ENCODE measurements at places on chromosomes 6 and 20.
A peak's percentile ranks its signal among the peaks of the same experiment; 100 is the strongest.

DNA sequence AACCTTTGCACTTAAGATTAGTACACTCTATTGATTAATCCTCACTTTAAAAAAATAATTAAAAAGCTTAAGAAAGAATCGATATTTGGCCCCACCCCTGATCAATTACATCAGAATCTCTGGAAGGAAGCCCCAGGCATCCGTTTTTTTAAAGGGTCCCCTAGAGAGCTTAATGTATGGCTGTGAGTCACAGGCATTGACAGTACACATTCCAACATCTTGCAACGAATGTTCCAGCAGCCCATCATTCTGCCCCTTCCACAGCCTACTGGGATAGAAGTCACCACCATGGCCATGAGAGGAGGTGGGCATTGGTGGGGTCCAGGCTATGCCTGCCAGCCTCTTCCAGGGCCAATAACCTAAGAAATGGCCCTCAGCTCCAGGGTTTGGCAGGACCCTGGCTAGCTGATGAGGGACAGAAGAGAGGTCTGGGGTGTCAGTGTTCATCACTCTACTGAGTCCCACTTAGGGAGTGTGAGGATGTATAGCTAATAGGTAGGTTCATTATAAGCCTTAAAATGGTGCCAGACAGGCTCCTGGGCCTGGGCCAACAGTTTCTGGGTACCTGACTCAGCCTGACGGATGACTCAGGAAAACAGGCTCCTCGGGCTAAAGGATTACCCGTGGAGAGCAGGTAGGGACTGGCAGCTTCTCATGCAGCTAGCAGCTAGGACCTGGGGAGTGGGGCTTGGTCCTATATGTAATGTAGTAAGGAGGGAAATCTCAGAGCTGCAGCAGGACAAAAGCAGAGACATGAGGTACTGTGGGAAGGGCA lies 40.4 kb downstream of the MDGA1 start:
- no peak for DNase-seq

DNA sequence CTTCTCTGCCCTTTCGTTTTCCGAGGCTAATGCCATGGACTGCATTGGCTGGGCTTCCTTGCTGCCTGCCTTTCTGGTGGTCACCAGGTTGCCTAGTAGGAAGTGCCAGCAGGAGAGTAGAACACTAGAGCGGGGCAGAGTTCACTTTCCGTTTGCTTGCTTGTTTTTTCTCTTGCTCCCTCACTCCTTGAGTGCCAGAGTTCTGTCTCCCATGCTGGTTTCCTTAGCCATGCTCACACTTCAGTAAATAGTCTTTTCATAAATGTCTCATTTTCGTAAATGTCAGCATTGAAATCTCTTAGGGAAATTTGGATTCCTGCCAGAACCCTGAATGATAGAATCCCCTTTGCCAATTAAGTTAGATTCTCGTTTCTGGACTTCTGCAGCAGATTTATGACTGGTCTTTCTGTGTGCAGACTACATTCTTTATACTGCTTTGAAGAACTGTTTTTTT lies 63.9 kb downstream of the FAM83B start:
- DNase-seq = no peak

DNA sequence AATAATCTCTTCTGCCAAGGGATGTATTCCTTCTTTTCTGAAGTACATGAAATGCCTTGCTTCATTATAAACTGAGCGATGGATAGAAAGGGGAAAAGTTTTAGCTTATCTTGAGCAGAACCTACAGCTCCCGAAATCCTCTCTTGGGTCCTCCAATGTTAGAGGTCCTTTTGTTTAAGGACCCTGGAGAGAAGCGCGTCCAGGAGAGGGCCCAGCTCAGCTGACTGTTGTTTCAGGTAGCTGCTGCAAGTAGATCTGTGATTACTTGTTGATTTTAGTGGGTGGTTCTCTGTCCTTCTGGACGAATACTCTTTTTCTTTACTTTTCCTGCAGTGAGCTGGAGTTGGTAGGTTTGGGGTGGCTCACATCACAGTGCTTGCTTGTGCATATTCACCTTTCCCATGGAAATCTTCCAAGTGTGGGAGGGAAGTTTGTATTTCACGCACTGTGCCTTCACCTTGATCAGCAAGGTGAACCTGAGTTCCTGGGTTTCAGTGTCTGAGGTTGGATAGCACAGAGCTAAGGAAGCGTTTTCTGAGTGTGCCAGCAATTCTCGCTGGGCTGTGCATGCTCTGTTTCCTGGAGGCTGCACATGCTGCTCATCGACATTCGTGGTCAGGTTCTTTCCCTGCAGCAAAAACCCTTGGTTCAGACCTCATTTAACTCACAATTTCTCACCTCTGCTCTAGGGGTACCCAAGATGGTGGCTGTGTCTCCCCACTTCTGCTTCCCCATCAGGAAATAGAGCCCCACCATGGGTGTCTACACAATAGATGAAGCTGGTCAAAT lies 176.3 kb downstream of the JARID2 start:
- no peak for DNase-seq

- peak; percentile 13 for DNase-seq
Measured at GRCh38 chr6:9540534-9541126, 874.2 kb downstream of the TFAP2A start.

GRCh38 chr20:4022386-4023286 lies 7.3 kb upstream of the RNF24 start:
- DNase-seq = no peak

- DNase-seq = no peak
Measured at GRCh38 chr20:54098047-54098446, 27.7 kb upstream of the BCAS1 start.

GRCh38 chr6:24856901-24857670 lies 58.4 kb upstream of the ARMH2 start:
- no peak for DNase-seq

- DNase-seq = no peak
Measured at GRCh38 chr6:16967470-16967817, 134.4 kb upstream of the STMND1 start.

DNA sequence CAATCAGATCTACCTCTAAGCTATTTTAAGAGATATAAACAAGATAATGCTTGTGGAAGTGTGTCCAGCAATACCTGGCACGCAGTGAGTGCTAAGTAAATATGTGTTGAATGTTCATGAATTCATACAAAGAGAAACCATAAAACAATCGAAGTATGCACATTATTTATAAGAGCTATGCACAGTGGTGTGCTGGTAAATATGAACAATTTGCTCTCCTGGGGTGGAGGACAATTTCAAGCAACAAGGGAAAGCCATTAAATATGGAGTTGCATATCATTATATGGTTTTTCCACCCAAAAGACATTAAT lies 526.6 kb upstream of the MARCKS start:
- no peak for DNase-seq

- no peak for DNase-seq
Measured at GRCh38 chr6:31203345-31203979, 33.0 kb upstream of the POU5F1 start.

- DNase-seq = no peak
Measured at GRCh38 chr6:75065523-75065922, 140.3 kb downstream of the COL12A1 start.

DNA sequence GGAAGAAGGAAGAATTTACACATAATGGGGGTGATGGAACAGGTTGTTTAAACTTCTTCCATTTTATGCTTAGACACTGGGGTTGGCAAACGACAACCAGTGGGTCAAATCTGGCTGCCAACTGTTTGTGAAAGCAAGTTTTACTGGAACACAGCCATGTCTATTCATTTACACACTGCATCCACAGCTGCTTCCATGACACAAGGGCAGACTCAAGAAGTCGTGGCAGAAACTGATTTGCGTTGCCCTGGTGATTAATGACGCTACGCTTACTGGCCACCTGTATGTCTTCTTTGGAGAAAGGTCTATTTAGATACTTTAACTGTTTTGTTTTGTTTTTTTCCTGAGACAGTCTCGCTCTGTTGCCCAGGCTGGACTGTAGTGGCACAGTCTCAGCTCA lies 19.0 kb downstream of the CTCFL start:
- DNase-seq = no peak

- no peak for DNase-seq
Measured at GRCh38 chr6:15025446-15025845, 220.4 kb upstream of the JARID2 start.

DNA sequence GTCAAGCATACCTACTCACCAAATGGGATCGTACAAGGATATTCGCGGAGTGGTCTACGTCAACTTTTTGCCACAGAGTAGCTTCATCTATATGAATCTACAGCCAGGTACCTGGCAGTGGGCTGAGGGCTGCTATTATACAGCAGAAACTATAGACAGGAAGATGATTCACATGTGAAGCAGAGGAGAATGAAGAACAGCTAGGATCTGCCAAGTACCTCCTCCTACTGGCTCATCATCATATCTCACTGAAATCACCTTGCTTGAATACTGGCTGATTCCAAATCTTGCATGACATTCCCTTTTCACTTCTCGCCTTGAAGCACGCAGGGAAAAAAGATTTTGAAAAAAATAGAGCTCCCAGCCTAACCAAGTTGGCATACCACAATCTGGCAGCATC lies 488.7 kb upstream of the NRSN1 start:
- DNase-seq = no peak

DNA sequence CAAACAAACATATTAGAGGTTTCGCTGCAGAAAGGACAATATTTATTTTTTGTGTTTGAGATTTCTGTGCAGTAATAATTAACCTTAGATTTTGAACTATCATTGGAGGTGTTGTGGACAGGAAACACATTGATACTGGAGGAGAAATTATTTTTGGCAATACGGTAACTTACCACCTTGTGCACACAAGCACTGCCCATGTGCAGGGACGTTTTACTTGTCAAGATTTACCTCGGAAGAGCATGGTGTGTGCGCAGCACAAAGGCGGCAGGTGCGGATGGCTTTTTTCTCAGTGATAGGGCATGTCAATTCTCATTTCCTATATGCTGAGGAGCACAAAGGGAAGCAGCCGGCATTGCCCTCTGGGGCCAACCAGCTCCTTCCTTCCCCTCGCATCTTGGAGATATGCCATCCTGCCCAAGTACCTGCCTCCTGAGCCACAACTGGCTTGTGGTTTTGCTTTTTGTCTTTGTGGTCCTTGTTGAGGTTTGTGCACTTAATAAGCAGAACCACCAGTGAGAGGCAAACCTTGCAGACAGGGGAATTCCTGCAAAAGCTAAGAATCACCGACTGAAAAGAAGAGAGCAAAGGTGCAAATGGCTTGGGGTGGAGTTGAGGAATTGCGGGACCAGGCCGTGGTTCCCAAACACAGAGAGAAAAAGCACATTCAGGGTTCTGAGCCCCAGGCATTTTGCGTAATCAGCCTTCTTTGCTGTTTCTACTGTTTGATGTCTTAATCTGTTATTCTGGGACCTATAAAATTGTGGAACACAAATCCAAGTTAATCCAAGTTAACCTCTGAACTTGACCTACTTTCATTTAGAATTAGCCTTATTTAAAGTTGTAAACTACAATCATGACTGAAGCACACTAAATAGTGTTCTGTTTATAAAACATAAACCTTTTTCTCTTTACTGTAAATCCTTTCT lies 21.9 kb downstream of the SAMD5 start:
- DNase-seq = no peak

GRCh38 chr6:31597006-31597405 lies 4.2 kb upstream of the NCR3 start:
- no peak for DNase-seq

All from AG04450 (cell line).